ENCODE measurements at places on chromosomes 16 and 17.
A peak's percentile ranks its signal among the peaks of the same experiment; 100 is the strongest.

DNA sequence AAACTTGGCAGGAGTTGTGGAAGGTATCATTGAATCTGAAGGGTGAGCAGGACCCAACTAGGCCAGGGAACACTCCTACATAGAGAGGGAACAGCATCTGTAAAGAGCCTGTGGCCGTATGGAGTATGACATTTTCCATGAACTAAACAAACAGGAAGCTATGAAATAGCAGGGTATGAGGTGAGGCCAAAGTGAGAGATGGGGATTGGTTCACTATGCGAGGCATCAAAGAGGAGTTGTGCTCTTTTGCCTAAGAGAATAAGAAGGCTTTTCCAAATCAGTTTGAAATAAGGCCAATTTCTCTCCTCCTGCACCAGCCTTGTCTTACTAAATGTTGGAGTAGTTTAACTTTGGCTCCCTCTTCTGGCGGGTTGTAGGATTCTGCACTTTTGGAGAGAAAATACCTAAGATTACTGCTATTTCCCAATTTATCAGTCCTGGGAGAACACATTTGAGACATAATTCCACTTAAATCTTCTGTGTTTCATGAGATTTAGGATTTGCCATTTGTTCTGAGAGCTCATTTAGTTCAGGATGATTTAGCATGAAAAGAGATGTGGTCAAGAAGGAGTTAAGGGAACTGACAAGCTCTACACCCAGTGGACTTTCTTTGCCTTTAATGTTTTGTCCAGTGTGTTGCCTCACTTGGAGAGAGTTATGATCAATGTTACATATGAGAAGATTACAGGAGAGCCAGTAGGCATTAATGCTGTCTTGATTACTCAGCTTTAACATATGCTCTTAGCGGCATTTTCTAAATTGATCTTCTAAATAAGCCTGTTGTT lies 55.4 kb downstream of the TNRC6C start:
- no peak for DNase-seq

- DNase-seq = no peak
Measured at GRCh38 chr16:66936889-66937554, 1.7 kb downstream of the CES2 start.

DNA sequence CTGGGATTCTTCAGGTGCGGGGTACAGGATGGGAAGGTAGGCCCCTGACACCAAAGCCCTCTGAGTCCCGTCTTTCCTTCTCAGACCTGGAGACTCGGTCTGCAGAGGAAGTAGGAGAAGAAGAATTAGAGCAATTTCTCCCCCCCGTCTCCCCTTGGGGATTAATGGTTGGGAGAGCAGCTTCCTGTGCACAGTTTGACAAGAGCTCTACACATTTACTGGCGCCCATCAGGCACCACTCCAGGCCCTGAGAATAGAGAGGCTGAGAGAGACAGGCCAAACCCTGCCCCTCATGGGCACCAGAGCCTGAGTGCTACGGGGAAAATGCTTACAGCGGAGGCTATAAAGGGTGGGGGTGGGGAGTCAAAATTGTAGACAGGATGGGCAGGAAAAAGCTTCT lies 3.5 kb upstream of the C16orf74 start:
- DNase-seq = no peak

GRCh38 chr16:351804-352520 lies 561 bp downstream of the AXIN1 start:
- DNase-seq = no peak

- no peak for DNase-seq
Measured at GRCh38 chr16:79728048-79728922, 127.7 kb upstream of the MAF start.

GRCh38 chr16:23072084-23072599 lies 77.1 kb downstream of the USP31 start:
- no peak for DNase-seq

DNA sequence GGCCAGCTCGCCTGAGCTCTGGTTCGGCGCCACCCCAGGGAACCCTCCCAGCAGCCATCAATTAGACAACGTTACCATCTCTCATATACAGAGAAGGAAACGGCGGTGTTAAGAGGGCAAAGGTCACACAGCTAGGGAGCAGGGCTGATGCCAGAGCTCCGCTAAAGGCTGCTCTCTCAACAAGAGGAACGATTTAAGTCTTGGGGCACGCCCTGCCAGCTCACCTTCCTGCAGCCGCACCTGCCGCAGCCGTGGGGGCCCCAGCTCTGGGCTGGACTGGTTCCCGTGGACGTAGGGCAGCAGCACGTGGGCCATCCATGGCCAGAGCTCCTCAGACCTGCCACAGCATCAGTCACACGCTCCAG lies 43.5 kb downstream of the PKD1 start:
- no peak for DNase-seq

DNA sequence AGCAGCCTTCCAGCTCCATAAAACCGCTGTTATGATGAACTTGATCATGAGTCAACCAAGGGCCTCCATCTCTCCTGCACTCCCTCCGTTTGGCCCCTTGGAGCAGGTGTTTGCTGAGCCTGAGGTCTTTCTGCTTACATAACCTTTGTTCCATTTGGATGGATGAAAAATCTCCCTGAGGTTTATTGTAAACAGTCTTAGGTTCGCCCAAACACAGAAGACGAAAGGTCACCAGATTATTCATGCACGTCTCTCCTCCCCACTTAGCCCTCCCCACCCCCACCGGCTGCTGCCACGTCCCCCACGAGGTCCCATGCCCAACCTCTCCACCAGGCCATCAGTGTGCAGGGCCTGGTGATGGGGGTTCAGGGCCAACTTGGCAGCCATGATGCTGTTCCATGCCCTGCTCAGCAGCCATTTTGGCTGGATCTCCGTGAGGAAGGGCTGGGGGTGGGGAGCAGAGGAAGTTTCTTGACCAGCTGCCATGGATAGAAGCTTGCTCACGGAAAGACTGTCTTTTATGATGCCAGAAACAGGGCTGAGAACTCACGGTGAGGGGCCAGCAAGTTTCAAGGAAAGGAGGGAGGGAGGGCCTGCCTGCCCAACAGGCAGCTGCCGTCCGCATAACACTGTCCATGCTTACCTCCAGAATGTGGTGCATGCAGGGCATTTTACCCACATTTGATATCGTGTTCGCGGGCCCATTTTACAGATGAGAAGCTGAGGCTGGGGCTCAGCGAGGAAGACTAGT lies 47.8 kb upstream of the FOXF1 start:
- DNase-seq = no peak

DNA sequence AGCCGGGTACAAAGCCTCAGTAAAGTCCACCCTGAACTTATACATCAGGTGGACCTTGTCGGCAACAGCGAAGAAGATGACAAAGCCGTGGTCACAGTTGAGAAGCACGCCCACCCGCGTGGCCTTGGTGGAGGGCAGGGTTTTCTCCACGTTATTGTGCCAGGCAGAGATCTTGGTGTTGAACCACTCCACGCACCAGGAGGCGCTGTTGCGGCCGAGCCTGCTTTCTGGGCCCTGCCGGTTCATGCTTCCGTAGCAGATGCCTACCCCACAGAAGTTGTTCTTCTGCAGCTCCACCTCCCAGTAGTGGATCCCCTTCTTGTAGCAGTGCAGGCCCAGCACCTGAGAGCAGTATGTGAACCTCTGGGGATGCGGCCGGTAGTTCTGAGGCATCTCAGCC lies 22.1 kb downstream of the TRIM25 start:
- peak; percentile 45 for DNase-seq

GRCh38 chr17:40092581-40092980 lies 7.8 kb downstream of the NR1D1 start:
- no peak for DNase-seq

DNA sequence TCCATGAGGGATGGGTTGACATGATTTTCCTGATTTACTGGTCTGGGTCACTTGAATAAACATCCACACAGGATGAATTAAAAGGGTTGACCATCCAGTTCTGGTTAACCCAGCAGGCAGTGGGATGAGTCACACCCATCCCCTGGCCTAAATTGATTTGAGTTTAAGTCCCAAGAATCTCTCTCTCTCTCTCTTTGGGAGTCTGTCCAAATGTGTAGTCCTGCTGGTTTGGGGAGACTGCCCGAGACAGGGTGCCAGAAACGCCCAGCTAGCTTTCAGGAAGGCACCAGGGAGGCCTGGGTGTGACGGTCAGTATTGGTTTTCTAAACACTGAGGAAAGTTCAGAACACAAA lies 38.8 kb downstream of the SCPEP1 start:
- no peak for DNase-seq

GRCh38 chr17:63140255-63140654 lies 174.2 kb downstream of the TANC2 start:
- no peak for DNase-seq

DNA sequence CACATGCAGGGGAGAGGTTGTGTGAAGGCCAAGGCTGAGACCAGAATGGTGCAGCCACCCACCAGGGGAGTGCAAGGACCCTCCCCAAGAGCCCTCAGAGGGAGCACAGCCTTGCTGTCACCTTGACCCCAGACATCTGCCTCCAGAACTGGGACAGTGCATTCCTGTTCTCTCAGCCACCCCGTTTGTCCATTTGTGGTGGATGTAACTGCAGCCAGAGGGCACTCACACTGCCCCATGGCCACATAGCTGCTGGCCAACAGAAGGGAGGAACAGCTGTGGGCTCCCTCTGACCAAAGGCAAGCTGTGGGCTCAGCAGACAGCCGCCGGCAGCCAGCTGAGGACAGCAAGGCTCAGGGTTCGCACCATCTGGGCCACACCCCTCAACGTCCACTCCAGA lies 49.8 kb upstream of the KLHDC4 start:
- DNase-seq = no peak

GRCh38 chr17:43406676-43407645 lies 8.2 kb downstream of the ARL4D start:
- no peak for DNase-seq

Data from stimulated activated CD4-positive, alpha-beta T cell treated with anti-CD3 and anti-CD28 coated beads, Interleukin-12 subunit alpha, Interleukin-12 subunit beta, amount 100 ng/mL, for 24 hours (primary cell).